ENCODE measurements at places on chromosomes 6 and 20.
A peak's percentile ranks its signal among the peaks of the same experiment; 100 is the strongest.

DNA sequence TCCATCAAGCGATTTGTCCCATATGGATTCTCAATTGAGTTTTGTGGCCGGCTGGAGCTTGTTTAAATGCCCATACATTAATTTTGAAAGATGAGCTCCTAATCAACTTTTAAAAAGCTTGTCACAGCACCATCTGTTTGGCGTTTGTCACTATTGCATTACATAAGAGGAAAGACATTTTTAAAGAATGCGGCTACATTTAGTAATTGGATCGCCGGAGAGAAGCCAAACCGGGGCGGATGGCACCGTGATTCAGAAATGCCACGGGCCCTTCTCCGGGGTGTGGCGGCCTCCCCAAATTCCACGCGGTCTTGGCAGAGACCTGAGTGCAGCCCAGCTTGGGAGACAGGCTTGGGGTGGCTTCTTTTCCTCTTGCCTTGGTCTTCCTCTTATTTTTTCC lies 67.7 kb upstream of the ZNFX1 start:
- peak; percentile 45 for DNase-seq

DNA sequence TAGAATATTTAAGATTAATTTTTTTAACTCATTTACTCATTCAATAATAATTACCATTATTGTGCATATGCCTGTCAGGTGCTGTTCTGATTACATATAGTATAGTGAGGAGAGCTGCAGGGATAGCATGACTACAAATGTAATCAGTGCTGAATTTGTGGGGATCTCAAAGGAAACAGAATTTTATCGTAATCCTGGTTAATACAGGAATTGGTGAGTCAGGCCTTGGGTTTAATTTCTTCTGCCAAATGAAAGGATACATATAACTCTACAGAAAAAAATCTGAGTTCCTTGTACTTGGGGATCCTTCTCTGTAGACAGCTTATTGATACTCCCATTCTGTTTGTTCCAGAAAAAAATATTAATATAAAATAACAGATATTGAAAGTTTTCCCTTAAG lies 297.2 kb downstream of the GJA1 start:
- DNase-seq = no peak

GRCh38 chr20:49167811-49168507 lies 20.2 kb downstream of the STAU1 start:
- no peak for DNase-seq

DNA sequence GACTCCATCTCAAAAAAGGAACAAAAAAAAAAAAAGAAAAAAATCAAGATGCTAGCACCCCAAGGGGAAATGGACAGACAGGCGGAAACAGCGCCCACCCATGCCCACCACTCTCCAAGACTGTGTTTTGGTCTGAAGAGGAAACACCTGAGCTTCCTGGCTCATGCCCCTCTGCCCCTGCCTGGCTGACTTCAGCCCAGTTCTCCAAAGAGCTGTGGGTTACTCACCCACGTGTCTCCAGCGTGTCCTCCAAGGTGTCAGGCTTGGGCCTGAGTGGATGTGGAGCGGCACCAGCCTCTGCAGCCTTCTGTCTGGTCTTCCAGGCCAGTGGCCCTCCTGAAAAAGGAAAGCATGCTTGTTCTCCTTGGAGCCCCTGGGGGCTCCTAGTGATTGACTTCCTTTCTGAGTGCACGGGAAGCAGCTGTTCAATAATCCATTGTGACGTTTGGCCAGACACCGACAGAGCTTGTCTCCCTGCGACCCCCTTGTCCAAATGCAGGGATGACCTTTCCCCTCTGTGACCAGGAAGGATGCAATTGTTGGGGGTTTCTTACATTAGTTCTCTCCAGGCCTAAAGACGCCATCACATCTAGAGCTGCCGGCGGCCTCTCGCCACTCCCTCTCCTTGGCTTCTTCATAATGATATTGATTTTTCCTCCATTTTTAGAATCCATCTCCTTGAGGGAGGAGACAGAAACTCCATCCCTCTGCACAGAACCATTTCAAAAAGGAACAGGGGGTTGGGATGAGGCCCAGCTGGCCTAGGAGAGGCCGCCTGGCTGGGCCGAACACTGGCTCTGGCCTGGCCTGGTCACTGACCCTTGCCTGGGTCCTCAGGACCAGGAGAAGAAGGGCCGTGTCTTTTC lies 58.4 kb downstream of the ADNP start:
- DNase-seq = no peak

- no peak for DNase-seq
These were observed 200.5 kb upstream of the ARG1 start for GRCh38 chr6:131372535-131372934.

GRCh38 chr20:37871751-37872150 lies 31.2 kb upstream of the VSTM2L start:
- DNase-seq = no peak

GRCh38 chr6:50717734-50718457 lies 4.6 kb downstream of the TFAP2D start:
- no peak for DNase-seq

- DNase-seq = no peak
These were observed 203.2 kb downstream of the OGFRL1 start for GRCh38 chr6:71491844-71492243.

GRCh38 chr6:141484711-141485110 lies 648.0 kb upstream of the GJE1 start:
- no peak for DNase-seq

DNA sequence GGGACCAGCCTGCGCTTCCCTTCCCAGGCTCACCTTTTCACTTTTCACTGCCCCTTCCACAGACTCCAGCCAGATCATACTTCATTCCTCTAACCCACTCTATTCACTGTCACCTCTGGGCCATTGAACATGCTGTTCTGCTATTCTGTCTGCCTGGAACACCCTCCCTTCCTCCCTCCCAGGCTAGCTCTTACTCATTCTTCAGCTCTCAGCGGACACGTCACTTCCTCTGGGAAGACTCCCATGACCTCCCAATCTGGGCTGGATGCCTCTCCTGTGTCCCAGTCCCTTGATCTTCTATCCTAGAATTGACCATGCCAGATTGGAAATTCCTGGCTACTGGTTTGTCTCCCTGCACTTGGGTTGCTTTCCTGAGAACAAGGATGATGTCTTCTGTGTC lies 5.0 kb downstream of the SLC12A5 start:
- DNase-seq = peak; percentile 68

GRCh38 chr20:58710481-58711265 lies 18.1 kb downstream of the NPEPL1 start:
- no peak for DNase-seq

DNA sequence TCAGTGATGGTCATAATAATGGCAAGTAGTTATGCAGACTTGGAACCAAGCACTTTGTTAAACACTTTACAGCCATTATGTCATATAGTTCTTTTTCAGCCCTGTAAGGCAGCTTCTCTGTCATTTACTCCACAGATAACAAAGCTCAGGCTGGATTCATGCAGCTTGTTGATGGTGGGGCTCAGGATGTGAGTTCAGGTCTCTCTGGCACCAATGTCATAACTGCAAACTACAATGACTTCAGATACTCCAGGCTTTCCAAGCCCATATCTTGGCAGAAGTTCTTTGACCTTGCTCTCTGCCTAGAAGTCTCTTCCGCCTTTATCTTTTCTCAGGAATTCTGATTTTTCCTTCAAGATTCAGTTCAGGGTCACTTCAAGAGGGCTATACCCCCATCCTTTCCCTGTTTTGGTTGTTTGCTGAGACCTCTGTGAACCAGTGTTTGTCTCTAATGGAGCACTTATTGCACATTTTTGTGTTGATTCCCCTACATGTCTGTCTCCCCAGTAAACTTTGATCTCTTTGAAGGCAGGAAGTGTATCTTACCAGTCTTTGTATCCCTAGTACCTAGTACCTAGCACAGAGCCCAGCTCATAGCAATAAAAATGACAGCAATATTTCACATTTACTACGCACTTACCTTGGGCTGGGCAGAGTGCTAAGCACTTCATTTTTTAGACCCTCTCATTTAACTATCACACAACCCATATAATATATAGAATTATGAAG lies 19.7 kb upstream of the EFHC1 start:
- no peak for DNase-seq

GRCh38 chr6:140002396-140003022 lies 628.1 kb upstream of the CITED2 start:
- no peak for DNase-seq

DNA sequence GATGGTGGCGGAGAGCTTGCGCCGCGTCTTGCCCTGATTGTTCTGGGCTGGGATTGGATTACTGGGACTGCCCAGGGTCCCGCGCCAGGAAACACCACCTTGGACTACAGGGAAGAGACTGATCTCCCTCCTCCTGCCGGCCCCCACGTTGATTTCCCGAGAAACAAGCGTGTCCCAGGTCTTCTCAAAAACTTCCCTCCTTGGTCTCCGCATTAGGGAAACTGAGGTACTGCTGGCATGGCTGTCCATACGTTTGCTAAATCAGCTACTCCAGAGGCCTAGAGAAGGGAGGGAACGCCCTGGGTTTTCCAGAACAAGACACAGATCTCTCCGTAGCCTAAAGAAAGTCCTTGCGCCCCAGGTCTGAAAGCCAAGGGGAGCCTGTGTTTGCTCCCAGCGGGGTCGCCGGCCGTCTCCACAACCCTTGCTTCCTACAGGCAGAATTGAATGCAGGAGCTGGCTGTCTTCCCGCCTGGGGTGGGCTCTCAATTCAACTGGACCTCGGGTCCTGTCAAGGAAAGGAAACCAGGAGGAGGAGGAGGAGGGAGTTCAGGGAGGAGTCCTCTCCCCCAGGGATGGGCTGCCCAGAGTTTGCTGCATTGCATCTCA lies 29.2 kb downstream of the TFAP2A start:
- no peak for DNase-seq

- DNase-seq = peak; percentile 98
These were observed 16.1 kb downstream of the BTN2A1 start for GRCh38 chr6:26473758-26474438.

DNA sequence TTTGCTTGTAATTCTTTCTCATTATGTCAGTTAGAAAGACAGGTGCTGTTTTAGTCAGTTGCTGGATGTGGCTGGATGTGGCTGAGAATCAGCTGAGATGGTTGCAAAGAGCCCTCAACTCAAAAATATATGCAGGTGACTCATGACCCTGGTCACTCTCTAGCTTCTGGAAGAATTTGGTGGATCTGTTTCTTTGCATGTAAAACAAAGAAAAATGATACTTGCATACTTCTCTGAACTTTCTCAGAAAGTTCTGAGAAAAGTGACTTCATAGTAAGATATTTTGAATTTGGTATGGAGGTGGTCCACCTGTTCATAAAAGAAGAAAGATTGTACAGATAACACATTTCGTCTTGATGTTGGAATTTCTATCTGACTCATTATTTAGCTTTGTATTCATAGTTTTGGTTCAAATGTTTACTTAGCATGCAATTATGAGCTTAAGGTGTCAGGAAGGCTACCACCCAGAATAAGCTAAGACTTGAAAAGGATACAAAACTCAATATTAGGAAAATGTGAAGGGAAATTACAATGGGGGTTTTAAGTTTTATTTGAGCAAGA lies 163.2 kb upstream of the OLIG3 start:
- DNase-seq = no peak

- no peak for DNase-seq
These were observed 31.4 kb downstream of the RGS17 start for GRCh38 chr6:153099636-153100035.

- no peak for DNase-seq
These were observed 1127.5 kb downstream of the GRIK2 start for GRCh38 chr6:102520966-102521365.

DNA sequence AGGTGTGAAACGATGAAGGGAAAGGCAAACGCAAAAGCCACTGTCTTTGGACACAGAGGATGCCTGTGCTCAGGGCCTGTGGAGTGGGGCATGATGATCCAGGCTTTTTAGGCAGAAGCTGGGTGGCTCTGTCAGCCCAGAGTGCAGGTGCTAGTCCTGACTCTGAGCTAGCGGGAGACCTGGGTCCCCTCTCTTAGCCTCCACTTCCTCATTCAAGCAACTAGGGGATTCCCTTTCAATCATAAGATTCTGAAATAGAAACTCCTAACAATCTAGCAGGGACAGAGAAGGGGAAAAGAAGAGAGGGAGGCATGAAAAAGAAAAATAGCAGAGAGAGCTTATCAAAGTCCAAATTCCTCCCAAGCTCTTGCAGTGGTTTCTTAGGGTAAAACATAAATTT lies 7.6 kb upstream of the HIVEP2 start:
- no peak for DNase-seq

DNA sequence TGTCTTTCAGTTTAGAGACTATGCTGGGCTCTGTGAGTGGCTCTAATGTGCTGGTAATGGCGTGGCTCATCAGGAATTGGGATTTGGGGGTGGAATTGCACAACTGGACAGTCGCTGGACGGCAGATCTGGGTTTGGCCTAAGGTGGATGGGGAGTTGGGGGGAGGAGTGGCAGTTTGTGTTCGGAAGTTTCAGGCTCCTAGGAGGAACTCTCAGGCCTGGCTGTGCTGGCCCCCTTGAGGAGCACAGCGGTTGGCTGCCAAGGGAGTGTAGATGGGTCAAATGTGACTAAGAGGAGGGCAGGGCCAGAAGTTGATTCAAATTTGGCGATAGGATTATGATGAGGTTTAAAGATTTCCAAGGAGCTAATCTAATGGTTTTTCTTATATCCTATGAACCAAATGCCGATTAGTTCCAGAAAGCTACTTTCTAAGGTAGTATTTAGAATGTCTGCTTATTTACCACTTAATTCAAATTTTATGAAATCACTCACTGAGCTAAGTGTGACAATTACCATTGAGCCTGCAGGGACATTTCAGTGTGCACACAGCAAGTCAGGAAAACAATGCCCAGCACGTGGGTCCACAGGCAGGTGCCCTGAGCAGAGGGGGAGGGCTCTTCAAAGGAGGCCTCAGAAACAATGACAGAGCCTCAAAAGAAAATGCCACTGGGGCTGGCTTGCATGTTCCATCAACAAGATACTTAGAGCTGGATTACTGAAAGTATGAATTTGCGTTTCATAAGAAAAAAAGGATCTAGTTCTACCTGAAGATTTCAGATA lies 111.0 kb downstream of the GJA10 start:
- no peak for DNase-seq

DNA sequence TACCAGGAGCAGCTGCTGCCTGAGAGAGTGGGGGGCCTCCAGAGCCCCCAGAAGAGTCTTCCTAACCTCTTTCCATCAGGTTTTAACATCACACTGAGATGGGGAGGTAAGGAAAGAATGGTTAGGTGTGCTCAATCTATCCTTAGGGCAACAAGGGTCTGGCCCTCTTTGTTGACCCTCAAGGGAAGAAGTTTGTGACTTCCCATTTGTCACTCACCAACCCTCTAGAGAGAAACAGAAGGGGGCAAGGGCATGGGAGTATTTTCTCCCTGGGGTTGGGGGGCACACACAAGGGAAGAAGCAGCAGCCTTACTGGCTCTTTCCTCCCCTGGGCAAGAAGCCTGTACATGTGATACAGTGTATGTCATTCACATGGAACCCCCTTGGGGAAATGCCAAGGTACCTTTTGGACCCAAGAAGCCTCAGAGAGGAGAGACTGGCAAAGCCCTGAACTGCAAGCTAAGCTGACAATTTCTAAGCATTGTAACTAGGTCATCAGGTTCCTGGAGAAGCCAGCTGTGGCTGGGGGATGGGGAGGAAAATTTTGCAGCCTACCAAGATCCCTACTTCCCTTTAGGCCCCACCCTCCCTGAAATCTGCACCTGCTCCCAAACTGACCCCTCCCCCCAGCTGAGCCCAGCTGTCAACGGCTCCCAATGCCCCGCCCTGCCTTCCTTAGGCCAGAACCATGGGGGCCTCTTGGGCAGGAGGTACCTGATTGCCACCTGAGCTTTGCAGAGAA lies 14.5 kb downstream of the BCL2L1 start:
- DNase-seq = no peak

- DNase-seq = no peak
These were observed 482.5 kb downstream of the QKI start for GRCh38 chr6:163897030-163897429.

- DNase-seq = no peak
These were observed 29.9 kb downstream of the ABHD12 start for GRCh38 chr20:25360631-25361286.

All from RKO (cell line).